Memory B cell (primary cell): ENCODE measurements at places on chromosomes 13 and 19.

DNA sequence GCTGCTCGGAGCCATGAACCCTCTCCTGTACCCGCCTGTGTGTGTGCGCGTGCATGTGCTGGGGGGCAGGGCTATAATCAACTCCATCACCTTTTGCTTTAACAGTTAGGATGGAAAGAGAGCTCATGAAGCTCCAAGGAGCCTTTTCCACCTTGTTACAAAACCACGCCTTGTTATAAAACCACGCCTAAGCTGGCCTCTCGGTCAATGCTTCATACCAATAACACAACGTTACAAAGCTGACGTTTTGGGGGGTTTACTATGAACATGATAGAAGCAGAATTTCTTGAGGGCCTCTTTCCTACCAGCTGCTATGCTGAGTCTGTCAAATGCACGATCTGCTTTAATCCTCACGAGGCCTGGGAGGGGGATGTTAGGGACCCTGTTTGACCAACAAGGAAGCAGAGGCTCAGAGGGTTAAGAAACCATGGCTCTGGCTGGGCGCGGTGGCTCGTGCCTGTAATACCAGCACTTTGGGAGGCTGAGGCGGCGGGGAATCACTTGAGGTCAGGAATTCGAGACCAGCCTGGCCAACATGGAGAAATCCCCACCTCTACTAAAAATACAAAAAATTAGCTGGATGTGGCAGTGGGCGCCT, 11.9 kb downstream of the CAPS start:
- no peak for DNase-seq

GRCh38 chr19:41384351-41384750, 8.0 kb downstream of the TMEM91 start:
- no peak for DNase-seq

- no peak for DNase-seq
Measured at GRCh38 chr13:109394311-109394988, 391.9 kb downstream of the IRS2 start.

GRCh38 chr19:12833418-12833737, 1.0 kb downstream of the RTBDN start:
- DNase-seq: no peak

GRCh38 chr13:97215325-97215724, 6.8 kb upstream of the MBNL2 start:
- no peak for DNase-seq

DNA sequence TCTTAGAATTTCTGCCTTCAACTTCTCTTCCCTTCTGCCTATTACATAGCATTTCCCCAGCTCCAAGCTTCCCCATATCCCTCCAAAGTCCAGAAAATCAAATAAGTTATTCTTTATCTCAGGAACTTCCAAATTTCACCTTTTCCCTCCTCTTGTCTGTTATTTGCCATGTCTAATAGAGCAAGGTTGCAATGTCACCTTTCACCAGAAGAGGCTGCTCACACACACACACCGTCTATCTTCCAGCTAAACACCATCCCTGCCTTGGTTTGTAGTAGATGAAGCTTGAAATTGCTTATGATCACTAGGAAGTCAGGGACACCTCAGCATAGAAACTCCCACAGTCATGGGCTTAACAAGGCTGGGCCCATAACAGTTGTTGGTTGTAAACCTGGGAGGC, 48.4 kb downstream of the ZNRF4 start:
- DNase-seq: no peak

DNA sequence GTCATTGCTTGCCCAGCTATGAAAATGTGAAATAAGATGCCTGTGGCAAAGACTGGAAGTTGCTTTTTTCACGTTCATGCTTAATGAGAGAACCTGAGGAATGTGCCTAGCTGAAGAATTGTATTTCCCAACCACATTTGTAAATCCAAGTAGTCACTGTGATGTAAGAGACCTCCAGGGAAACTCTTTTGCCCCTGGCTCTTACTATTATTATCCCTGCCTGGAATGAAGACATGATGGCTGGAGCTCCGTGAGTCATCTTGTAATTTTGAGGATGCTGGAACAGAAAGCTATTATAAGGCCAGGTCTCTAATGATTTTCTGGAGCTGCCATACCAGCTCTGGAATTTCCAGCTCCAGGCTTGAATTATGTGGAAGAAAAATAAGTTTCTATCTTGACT, 894.3 kb downstream of the DIAPH3 start:
- no peak for DNase-seq

GRCh38 chr13:99421271-99421670, 80.0 kb upstream of the TM9SF2 start:
- no peak for DNase-seq

- DNase-seq: no peak
Measured at GRCh38 chr13:33676045-33676989, 141.6 kb upstream of the RFC3 start.

DNA sequence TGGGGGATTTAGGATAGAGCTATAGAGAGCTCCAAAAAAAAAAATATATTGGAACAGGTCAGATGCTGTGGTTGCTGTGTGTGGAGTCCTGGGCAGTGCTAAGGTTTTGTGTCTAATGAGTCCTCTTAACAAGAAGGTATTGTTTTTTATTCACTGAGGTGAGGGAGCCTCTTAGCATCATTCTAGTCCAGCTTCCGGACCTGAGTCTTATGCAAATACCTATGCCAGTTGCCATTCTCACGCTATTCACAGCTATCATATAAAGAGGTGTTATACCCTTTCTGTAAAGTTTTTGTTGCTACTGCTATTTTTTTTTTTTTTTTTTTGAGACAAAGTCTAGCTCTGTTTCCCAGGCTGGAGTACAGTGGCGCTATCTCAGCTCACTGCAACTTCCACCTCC, 1.4 kb downstream of the NLRP2 start:
- no peak for DNase-seq

GRCh38 chr19:15154002-15154612, 46.7 kb downstream of the NOTCH3 start:
- DNase-seq: no peak

DNA sequence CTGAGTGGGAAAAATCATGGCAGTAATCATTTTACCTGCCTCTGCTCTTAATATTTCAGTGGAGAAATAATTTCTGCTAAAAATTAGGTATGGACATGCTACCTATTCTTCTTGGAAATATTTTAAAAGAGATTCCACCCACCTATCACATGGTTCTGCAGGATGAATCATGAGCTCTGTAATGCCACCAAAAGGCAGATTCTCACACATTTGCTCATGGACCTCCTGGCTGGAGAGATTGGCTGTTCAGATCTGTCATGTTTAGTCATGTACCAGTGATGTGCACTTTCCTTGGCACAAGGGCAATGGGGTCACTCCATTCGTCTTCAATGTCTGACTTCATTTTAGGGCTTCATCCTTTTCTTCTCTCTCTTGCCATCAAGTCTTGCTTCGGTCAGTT, 101.8 kb upstream of the MBNL2 start:
- DNase-seq: no peak

- no peak for DNase-seq
Measured at GRCh38 chr19:3803114-3803888, 17.1 kb upstream of the MATK start.

- DNase-seq: no peak
Measured at GRCh38 chr13:34078334-34078999, 260.5 kb downstream of the RFC3 start.

- DNase-seq: no peak
Measured at GRCh38 chr13:20796791-20797508, 23.2 kb upstream of the EEF1AKMT1 start.

GRCh38 chr19:18321734-18322102, 1.2 kb downstream of the LSM4 start:
- no peak for DNase-seq

DNA sequence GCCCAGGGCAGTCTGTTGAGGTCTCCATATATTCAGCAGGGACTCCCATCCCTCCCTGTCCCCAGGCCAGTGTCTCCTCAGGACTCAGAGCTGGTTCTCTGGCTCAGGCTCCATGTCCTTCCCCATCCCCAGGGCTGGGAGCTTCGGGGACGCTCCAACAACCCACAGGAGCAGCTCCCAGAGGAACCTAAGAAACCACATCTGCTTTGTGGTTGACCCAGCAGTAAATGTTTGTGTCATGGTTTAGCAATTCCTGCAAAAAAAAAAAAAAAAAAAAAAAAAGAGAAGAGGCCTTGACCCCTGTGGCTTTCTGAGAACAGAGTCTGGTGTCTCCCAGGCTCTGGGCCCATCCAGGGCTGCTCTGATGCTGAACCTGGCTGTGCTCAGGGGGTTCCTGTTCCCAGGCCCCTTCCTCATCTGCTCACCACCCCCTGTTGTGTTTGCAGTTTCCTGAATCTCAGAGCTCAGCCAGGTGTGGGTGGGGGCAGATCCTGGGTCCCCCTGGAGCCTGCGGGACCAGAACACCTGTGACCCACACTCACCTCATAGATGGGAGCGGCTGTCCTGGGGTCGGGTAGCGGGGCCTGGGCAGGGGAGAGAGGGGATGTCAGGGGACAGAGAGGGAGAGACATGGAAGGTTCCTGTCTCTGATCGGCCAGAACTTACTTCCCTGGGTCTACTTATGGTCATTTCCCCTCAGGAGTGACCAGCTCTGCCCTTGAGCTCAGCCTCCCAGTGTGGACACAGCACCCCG, 25.2 kb upstream of the CEACAM1 start:
- no peak for DNase-seq

DNA sequence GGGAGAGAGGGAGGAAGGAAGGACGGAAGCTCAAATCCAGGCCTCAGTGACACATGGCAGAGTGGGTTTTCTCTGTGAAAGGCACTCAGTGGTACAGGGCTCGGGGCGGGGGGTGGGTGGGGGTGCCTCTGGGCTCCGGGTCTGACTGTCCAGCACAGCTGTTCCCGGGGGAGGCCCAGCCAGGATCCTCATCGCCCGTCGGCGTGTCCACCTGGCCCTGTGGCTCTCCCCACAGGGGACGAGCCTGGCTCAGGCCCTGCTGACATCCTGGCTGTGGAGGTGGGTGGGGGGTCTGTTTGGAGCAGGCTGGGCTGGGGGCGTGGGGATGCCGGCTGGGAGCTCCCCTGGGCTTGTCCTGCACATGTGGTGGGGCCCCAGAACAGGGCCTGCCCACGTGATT, 18.2 kb upstream of the MATK start:
- DNase-seq: no peak

DNA sequence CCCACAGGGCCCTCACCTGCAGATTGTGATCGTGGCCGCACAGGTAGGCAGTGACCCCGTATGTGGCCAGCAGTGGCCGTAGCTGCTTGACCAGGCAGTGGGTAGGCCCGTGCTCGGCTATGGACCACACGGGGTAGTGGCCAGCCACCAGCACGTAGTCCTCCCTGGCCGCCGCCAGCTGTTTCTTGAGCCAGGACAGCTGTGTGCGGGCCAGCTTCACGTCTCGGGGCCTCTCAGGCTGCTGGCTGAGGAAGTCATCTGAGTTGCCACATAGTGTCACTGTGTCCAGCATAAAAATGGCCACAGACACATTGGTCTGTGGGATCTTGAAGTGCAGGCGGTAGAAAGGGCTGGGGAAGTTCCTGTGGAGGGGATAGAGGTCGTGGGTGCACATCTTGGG, 1.2 kb downstream of the ACP5 start:
- DNase-seq: no peak

DNA sequence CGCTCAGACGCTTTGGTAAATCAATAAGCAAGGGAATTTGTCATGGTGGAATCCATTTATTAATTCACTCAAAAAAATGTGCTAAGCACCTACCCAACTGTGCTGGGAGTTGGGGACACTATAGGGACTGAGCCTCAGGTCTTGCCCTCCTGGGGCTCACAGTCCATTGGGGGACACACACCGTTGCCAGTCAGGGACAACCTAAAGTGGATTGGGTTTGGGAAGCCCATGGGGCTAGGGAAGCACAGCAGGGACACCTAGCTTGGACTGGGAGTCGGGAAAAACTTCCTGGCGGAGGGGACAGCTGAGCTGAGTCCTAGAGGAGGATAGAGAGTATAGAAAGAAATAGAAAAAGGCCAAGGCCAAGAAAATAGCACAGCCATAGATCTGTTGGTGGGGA, 8.5 kb downstream of the FOSB start:
- DNase-seq: no peak

DNA sequence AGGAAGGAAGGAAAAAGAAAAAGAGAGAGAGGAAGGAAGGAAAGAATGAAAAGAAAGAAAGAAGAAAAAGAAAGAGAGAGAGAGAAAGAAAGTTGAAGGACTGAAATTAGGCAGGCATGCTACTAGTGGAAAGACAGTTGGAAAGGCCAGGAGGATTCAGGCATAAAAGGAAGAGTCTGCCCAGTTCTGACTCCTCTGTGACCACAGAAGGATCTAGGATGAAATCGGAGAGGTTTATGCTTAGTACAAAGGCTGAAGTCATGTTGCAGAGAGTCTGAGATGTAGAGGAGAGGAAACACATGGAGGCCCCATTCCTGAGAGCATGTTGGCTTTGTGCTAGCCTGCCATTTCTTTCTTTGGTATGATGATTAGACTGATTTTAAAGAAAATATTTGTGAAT, 246.5 kb upstream of the ARGLU1 start:
- DNase-seq: no peak

DNA sequence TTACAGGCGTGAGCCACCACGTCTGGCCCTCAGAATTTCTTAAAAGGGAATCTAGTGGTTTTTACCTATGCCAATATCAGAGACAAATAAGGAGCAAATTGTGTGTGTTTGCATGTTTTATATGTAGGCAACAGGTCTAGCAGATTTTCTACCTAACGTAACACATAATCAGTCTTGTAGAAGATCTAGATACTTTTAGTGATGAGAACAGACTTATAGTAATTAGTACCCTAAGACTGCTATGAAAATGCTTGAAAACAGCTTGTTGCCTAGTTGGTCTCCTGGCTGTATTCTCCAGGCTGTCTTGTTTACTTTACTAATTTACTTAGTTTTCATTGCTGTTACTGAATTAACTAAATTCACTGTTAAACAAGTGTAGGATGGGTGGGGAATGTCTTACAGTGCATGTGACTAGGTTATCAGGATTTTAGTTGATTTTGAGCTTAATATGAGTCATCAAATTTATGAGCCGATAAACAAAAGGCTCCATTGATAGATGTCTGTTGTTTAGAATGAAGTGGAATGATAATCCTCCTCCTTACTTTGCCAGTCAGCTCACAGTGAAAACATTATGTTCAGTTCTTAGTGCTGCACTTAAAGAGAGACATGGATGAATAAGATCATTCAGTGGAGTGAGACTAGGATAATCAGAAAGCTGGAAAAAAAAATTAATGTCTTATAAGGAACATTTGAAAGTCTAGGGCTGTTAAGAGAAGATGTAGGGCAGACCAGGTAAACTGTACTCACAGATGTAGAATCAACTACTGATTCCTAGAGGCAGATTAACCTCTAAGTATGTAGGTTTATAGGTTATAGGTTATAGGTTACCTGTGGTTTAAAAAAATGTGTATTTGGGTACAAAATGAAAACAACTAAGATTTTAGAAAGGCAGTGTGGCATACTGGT, 22.4 kb downstream of the GTF2F2 start:
- DNase-seq: no peak

- DNase-seq: no peak
Measured at GRCh38 chr19:55720214-55720746, 17.9 kb downstream of the NLRP9 start.

- DNase-seq: no peak
Measured at GRCh38 chr19:50659318-50660087, 10.3 kb downstream of the C19orf81 start.

GRCh38 chr19:29753190-29753933, 38.3 kb upstream of the C19orf12 start:
- no peak for DNase-seq
